ENCODE measurements at places on chromosomes 16 and 17.

DNA sequence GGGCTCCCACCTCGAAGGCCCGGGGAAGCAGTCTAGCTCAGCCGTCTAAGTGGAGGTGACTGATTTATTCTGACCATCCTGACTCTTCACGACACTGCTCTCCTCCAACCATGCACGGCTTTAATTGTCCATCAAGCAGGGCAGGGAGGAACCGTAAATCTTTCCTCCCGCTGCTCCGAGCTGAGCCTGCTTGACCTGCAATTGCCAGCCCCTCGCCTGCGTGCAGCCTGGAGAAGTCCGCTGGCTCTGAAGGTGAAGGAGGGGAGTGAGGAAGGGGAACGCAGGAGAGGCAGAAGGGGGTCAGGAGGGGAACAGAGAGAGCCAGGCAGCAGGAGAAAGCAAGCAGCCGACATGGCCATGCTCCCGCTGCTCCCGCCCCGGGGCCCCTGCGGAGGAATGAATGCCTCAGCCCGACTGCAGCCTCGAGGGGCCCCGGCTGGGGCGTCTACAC, 10.1 kb downstream of the RBFOX3 start:
- no peak for DNase-seq

DNA sequence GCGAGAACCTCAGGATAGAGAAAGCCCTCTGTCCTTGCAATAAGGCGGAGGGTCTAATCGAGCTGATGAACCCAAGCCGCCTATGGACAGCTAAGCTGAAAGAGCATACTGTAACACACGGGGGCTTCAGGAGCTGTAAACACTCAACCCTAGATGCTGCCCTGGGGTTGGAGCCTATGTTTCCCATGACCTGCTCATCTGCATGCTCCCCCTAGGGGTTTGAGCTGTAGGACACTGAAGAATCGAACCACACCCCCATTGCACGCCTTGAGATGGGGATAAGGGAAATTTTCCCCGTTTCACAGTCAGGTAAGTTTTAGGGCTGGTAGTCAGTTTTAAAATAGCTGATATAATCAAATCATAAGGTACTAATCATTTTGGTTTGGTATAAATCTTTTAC, 675.6 kb upstream of the CDH8 start:
- no peak for DNase-seq

DNA sequence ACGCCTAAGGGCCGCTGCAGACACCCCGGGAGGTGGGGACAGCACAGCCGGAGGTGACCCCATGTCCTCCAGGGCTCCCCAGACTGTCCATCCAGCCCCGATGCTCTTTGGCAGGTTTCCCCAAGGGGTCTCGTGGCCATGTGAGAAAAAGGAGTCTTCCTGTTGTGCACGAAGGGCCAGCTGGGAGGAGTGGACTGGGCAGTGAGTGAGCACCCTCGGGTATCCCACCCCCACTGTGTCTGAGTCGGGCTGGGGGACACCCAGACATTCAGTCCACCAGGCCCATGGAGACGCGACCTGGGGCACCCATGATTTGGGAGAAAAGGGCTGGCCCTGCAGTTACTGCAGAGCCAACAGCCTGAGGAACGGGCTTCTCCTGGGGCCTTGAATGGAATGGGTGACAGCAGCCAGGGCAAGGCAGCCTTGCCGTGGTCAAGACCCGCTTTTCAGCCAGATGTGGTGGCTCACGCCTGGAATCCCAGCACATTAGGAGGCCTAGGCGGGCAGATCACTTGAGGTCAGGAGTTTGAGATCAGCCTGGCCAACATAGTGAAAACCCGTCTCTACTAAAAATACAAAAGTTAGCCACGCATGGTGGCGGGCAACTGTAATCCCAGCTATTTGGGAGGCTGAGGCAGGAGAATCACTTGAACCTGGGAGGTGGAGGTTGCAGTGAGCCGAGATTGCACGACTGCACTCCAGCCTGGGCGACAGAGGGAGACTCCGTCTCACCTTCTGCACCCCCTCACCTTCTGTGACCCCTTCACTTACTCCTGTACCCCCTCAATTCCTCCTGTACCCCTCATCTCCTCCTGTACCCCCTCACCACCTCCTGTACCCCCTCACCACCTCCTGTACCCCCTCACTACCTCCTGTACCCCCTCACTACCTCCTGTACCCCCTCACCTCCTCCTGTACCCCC, 24.1 kb upstream of the CAPN15 start:
- DNase-seq, result no peak

GRCh38 chr16:72794986-72795385, 252.9 kb downstream of the ZFHX3 start:
- no peak for DNase-seq

DNA sequence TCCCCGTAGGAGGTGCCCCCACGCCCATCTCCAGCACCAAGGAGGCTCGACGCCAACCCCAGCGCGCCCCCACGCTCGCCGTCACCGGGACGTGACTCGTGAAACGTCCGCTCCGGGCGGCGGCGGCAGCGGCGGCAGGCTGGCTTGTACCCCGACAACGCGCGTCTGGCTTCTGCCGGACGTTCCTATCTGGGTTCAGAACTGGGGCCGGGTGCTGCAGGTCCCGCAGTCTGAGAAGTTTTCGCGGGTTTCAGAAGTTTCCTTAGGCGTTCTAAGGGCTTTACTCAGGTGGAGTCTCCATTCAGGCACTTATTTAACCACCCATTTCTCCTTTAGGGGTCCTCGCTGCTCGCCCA, 672 bp upstream of the ALKBH5 start:
- peak; percentile 88 for DNase-seq

- no peak for DNase-seq
Observed at GRCh38 chr16:3623642-3624041, 12.2 kb upstream of the SLX4 start.

GRCh38 chr17:1123921-1124715, 55.7 kb downstream of the ABR start:
- no peak for DNase-seq

DNA sequence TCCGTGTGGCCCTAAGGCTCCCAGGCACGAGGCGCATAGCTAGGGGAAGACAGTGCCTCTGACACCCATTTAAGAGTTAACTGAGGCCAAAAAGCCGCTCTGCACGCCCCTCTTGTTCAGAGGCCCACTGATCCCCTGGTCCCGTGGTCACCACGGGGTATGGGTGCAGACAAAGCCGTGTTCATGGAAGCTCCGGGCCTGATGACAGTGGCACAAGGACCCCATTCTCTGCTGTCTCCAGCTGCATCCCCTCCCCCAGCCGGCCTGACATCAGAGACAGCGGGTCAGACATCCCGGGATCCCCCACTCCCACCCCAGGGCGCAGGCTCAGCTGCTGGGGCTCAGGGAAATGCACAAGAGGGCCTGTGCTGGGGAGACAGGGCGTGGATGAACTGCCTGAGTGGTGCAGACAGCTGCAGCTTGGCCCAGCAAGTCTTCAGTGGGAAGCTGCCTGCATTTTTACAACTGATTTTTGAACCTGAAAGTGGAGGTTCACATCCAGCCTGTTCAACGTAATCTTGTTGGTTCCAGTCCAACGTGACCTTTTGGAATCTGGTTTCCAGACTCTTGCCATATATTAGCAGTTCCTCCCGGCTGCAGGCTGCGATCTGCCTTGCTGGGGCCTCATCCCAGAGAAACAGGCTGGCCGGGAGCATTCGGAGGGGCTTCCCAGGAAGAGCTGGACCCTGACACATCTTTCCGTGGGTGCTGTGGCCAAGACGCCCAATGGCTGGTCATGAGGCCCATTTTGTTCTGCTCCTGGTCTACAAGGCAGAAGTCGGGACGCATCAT, 9.7 kb upstream of the BAHCC1 start:
- DNase-seq, result no peak

DNA sequence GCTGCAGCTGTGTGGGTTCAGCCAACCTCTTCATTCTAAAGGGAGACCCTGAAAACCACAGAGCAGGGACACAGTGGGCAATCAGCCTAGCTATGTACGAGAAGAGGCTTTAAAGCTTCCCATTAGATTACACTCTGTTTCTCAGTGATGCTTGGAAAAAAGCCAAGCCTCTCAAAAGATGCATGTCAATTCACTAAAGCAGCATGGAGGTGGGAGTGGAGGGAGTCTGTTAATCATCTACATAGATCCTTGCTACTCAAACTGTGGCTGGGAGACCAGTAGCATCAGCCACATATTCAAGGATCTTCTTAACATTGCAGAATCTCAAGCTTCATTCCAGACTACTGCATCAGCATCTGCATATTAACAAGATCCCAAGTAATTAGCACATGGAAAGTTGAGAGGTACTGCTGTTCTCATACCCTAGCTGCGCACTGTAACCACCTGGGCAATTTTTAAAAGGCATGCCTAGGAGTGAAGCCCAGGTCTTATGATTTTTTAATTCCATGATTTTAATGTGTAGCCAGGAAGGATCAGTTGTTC, 305.9 kb downstream of the PMP22 start:
- no peak for DNase-seq

GRCh38 chr17:28958820-28959455, 7.6 kb upstream of the PHF12 start:
- DNase-seq, result no peak

DNA sequence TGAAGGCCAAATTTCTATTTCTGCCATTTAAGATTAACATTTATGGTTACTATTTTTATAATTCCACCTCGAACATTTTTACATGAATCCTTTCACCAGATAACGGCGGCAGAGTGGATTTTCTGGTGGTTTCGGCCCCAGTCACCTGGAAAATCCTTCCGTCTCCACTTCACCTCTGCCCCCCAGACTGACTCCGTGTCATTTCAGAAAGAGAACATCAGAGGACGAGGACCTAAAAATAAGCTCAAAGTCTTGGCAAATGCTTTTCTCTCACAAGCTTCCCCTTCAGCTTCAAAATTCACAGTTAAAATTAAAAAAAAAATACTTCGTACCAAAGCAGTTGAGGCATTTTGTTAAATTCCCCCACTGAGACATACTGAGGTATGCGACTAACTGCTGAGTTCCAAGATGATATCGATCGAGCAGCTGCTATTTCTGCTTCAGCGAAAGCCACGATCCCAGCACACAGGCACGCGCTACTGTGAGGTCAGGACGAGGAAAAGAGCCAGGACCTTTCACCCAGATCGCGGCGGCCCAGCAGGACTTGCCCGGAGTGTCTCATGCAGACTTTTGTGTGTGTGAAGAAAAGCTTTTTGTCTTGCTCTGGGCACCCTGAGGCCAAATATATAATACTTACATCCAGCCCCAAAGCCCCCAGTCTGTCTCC, 36.8 kb downstream of the ASPA start:
- DNase-seq, result peak; percentile 92

- no peak for DNase-seq
Observed at GRCh38 chr17:71110326-71110725, 941.0 kb downstream of the KCNJ2 start.

DNA sequence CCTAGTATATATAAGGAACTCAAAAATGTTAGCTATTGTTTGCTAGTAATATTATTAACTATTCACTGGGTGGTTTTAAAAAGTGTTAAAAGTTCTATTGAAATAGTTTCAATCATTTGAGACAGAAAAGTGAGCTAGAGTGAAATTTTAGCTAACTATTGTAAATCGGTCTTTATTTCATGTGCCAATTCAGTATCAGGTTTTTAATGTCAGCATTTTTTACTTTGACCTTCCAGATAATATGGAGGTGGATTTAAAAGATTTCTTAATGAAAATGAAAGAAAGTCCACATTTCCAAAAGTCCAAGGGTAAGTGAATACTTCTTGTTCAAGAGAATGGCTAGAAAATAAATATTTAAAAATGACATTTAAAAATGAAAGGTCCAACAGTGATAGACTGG, 90.9 kb downstream of the EFCAB13 start:
- no peak for DNase-seq

DNA sequence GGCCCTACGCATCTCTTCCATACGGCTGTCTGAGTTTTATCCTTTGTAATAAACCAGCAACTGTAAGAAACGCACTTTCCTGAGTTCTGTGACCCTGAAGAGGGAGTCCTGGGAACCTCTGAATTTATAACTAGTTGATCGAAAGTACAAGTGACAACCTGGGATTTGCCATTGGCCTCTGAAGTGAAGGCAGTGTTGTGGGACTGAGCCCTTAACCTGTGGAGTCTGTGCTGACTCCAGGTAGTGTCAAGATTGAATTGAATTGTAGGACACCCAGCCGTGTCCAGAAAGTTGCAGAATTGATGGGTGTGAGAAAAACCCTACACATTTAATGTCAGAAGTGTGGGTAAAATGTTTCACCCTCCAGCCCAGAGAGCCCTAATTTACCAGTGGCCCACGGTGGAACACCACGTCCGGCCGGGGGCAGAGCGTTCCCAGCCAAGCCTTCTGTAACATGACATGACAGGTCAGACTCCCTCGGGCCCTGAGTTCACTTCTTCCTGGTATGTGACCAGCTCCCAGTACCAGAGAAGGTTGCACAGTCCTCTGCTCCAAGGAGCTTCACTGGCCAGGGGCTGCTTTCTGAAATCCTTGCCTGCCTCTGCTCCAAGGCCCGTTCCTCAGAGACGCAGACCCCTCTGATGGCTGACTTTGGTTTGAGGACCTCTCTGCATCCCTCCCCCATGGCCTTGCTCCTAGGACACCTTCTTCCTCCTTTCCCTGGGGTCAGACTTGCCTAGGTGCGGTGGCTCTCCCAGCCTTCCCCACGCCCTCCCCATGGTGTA, 1.5 kb downstream of the GAA start:
- DNase-seq, result no peak

GRCh38 chr17:50837980-50838954, 2.9 kb downstream of the WFIKKN2 start:
- no peak for DNase-seq

GRCh38 chr17:74305865-74306654, 20.0 kb upstream of the KIF19 start:
- no peak for DNase-seq

DNA sequence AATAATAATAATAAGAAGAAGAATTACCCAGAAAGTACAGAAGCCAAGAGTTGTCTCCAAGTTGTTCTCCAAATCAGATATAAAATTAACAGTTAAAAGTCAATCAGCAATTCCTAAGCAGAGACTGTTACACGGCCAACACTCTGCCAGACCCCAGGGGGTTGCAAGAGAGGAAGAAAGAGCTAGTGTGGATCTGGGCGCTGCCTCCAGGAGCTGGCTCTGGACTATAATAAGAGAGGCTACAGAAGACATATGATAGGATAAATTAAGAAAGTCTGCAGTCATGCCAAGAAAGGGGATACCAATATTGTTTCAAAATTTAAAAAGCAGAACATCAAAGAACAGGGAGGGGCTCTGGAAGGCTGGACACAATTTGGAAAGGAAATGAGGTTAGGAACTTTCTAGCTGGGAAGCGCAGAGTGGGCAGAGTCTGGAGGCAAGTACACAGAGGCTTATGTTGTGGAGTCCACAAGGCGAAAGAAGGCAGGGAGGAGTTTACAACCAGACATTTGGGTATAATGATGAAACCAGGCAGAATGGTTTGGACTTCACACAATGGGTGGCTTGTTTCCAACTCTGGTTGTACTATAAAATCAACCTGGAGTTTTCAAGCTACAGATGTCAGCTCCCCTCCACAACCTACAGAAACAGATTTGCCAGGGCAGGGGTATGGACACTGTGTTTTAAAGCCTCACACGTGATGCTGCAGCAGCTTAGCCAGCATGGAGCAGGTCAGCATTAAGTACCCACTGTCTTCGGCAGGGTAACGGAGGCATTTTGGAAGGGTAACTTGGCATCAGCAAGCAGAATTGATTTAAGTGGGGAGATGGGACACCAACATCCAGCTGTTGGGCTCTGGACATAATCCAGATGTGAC, 49.4 kb downstream of the SLC39A11 start:
- peak; percentile 48 for DNase-seq

Data from AG20443 (cell line).